ENCODE measurements at places on chromosomes 2 and 18.

DNA sequence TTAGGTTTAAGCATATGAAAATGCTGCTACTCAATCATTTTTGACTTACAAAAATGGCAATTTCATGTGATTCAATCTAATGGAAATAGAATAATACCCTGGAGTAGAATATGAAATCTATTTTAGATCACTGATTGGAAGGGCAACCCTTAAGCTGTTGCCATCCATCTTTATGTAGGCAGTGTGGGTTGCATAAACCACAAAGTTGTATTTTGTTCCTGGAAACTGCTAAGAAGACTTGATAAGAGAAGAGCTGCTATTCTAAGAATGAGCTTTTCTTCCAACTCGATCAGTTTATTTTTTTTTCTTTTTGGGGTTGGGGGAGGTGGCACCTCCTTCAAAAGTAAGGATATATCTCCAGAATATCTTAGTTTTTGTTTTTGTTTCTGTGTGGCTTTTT, 60.2 kb downstream of the CAVIN2 start:
- no peak for DNase-seq

DNA sequence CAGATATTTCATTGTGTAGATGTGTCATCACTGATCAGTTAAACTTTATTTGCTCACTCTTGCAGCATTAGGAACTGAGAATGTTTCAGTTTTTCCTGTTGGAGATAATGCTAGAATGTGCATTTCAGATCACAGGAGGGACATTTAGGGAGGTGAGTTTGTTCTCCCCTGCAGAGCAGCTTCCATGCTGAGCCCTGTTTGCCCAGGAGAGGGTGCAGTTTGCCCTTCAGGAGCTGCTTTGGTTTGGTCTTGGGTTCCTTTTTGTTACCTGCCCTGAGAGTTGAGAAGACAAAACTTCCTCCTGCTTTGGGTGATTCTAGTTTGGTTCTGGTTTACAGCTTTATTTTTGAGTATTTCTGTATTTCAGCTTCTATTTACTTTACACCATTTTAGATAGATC, 49.9 kb downstream of the DGKD start:
- no peak for DNase-seq

DNA sequence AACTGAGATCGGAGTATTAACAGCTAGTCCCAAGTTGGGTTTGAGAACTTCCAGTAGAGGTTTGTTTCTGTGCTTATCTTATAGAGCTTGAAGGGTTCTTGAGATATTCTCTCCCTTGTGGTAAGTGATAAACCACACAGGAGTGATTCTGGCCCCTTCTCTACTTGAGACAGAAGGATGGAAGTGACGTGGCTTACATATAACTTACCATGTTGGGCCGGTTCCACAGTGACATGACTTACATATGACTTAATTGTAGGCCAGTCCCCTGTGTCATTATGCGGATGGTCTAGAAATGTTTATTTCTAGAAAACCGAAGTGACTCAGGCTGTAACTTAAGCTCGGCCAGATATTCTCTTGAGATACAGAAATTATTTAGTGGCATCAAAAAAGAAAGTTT, 62.7 kb downstream of the TRAPPC12 start:
- DNase-seq = no peak

GRCh38 chr18:54679318-54680149, 88.5 kb downstream of the DYNAP start:
- no peak for DNase-seq

GRCh38 chr2:173815772-173816171, 149.4 kb downstream of the SP3 start:
- DNase-seq = no peak
